ENCODE measurements at places on chromosomes 11 and 22.
A peak's percentile ranks its signal among the peaks of the same experiment; 100 is the strongest.

- no peak overlapping the region for H3K4me3 ChIP-seq
- H3K4me1 ChIP-seq: peaks cover 8% of the 10 kb centered on the region
- no peaks in the 10 kb centered on the region for H3K36me3 ChIP-seq
- no peaks in the 10 kb centered on the region for H3K27me3 ChIP-seq
These were observed 27.8 kb downstream of the GDPD5 start for GRCh38 chr11:75497788-75498409.

GRCh38 chr11:69396948-69397307 lies 84.5 kb upstream of the LINC01488 start:
- H3K4me1 ChIP-seq: peaks cover 5% of the 10 kb centered on the region
- H3K27ac ChIP-seq: no peak overlapping the region
- H3K36me3 ChIP-seq: no peaks in the 10 kb centered on the region
- H3K27me3 ChIP-seq: no peaks in the 10 kb centered on the region
- H3K4me3 ChIP-seq: no peak overlapping the region

- H3K27me3 ChIP-seq: no peaks in the 10 kb centered on the region
- no peaks in the 10 kb centered on the region for H3K36me3 ChIP-seq
- peaks cover 2% of the 10 kb centered on the region for H3K4me1 ChIP-seq
- no peak overlapping the region for H3K27ac ChIP-seq
- DNase-seq: no peak
- H3K4me3 ChIP-seq: no peak overlapping the region
These were observed 109.4 kb downstream of the MORC2 start for GRCh38 chr22:30858976-30859713.

DNA sequence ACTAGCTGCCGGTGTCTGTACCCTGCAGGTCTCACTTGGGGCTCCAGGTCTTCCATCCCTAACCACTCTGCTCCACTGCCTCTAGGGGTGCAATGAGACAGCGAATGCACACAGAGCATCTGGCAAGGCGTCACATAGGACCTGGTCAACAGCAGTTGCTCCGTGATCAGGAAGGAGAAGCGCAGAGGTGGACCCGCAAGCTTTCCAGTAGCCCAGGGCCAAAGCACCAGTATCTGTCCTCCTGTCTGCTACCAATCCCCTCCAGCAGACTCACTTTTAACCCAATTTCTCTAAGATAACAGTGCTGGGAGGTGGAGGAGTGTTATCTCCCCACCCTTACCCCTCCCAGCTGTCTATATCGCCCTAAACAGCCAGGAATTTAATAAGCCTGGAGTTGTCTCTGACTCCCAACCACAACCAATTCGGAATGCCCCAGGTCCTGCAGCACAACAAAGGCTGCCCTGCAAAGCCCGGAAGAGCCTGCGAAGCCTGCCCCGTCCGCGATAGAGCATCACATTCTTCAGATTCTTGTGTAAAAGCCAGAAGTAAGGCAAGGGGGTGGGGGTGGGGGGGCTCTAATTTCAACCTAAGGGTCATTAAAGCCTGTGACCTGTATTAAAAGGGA lies 19.3 kb downstream of the MYH9 start:
- H3K4me1 ChIP-seq: peaks cover 100% of the 10 kb centered on the region
- H3K27ac ChIP-seq: peak overlapping the region; percentile 99
- no peak overlapping the region for H3K4me3 ChIP-seq
- no peak for DNase-seq
- no peaks in the 10 kb centered on the region for H3K27me3 ChIP-seq

DNA sequence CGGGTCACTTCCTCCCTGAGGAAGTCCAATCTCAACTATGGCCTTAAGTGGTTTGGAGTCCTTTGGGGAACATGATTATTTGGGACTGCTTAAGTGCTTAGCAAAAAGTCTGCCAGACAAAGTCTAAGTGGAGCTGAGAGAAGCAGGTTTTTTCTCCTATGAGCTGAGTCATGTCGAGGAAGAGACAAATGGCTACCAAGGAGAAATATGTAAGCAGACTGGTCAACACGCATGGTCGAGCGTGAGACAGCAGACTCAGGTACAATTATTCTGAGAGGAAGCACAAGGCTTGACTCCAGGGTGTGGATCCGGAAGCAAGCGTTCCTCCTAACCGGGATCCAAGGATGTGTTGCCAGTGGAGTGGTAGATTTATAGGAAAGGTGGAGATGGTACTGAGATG lies 30.6 kb downstream of the UBASH3B start:
- H3K27me3 ChIP-seq: no peaks in the 10 kb centered on the region
- no peak for DNase-seq
- no peak overlapping the region for H3K4me3 ChIP-seq
- H3K36me3 ChIP-seq: no peaks in the 10 kb centered on the region

DNA sequence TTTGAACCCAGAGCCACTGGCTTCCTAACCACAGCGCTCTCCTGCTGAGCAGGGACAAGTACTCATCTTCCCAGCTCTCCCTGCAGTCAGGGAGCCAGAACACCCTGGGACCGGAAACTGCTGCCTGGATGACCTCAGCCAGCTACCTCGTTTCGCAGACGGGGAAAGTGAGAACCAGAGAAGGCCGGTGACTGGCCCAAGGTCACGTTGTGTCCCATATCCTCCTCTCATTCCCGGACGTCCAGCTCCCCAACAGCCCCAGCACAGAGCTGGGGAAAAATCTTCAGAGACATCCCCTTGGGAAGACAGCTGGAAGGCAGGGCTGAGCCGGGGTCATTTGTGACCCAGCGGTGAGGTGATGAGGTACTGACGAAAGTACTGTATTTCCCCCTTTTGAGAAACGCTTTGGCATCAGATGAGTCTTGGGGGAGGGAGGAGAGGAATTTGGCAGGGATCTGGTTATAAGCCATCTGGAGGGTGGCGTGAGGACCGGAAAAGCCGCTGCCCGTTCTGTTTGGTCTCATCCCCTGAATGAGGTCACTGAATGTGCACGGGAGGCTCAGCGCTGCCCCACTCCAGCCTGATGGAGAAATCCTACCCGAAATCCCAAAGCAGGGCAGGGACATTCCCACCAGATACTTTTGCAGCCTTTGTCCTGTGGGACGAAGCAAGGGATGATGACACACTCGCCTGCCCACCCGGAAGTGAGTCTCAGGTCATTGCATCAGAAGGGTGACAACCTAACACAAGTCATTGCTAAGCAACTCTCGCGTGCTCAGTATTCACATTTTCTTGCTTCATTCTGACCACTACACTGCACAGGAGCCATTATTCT lies 41.1 kb downstream of the LIF start:
- peaks cover 24% of the 10 kb centered on the region for H3K4me1 ChIP-seq
- H3K4me3 ChIP-seq: no peak overlapping the region
- no peak for DNase-seq
- no peaks in the 10 kb centered on the region for H3K36me3 ChIP-seq
- no peaks in the 10 kb centered on the region for H3K27me3 ChIP-seq

DNA sequence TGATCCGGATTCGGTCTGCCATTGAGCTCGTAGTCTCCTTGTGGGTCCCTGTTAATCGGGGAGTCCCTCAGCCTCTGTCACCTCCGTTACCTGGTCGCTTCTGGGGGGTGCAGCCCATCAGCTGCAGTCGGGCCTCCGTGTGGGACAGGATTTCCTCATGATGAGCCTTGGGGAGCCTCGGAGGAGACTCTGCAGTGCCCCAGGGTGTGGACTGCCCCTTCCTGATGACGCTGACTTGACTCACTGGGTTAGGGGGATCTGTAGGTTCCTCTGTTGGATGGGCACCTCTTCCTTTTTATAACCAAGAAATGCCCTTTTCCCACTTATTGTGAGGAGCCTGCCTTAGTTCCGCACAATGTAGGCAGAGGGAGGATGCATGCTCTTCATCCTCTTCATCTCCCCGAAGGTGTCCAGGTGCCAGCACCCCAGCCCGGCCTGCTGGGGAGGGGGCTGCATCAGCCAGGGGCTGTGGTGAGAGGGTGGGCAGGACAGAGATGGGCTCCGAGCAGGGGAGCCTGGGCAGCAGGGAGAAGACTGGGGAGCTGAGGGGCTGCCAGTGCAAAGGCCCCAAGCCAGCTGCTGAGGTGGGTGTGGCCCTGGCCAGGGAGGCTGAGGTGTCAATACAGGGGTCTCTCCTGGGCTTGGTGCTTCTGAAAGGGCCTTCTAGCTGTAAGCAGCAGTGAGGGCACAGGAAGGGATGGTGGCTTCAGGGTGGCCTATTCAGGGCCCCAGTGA lies 13.5 kb upstream of the TTLL8 start:
- H3K4me3 ChIP-seq: no peak overlapping the region
- no peaks in the 10 kb centered on the region for H3K27me3 ChIP-seq
- no peaks in the 10 kb centered on the region for H3K36me3 ChIP-seq
- H3K27ac ChIP-seq: no peak overlapping the region

DNA sequence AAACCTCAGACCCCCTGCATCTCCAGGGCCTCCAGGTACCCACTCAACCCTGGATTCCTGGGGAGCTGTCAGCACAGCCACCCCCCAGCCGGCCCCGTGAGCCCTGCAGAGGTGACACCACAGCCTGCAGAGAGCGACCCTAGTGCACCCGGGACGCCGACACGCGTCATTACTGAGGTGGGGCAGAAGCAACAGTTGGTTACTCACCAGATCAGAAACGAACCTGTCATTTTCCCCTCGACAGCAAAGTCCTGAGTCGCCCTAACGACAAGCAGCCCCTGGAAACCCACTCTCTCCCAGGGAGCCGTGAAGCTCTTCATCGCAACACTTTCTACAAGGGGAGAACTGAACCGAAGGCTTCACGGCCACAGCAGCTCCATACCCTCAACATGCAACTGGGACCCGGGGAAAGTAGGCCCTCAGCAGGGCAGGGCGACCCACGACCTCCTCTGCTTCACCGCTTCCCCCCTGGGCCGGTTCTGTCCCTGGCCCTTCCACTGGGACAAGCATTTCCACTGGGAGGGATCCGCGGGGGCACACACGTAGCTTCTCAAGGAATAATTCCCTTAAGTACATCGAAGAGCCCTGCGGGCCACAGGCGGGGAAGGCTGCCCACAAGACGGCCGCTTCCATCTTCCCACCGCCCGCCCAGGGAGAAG lies 1.6 kb downstream of the BRD1 start:
- peak overlapping the region; percentile 81 for H3K27ac ChIP-seq
- peak overlapping the region; percentile 55 for H3K4me3 ChIP-seq
- peak; percentile 82 for DNase-seq
- no peaks in the 10 kb centered on the region for H3K27me3 ChIP-seq

DNA sequence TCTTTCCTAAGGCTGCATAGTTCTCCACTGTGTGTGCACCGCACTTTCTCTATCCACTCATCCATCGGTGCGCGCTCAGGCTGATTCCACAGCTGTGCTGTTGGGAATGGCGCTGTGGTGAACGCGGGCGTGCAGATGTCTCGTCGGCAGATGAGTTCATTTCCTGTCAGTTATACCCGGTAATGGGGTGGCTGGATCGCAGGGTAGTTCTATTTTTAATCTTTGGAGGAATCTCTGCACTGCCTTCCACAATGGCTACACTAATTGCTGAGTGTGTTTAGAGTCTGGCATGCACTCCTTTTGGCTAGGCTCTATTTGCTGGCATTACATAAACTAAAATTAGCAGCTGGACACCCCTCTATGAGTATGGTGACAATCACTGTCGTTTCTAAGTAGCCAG lies 27.9 kb upstream of the KRTAP5-7 start:
- H3K27ac ChIP-seq: no peak overlapping the region
- DNase-seq: no peak
- no peaks in the 10 kb centered on the region for H3K27me3 ChIP-seq
- no peak overlapping the region for H3K4me3 ChIP-seq

GRCh38 chr11:118851970-118852369 lies 31.7 kb upstream of the CXCR5 start:
- H3K27me3 ChIP-seq: no peaks in the 10 kb centered on the region
- H3K36me3 ChIP-seq: no peaks in the 10 kb centered on the region
- no peak overlapping the region for H3K27ac ChIP-seq
- H3K4me3 ChIP-seq: no peak overlapping the region
- H3K4me1 ChIP-seq: no peaks in the 10 kb centered on the region

DNA sequence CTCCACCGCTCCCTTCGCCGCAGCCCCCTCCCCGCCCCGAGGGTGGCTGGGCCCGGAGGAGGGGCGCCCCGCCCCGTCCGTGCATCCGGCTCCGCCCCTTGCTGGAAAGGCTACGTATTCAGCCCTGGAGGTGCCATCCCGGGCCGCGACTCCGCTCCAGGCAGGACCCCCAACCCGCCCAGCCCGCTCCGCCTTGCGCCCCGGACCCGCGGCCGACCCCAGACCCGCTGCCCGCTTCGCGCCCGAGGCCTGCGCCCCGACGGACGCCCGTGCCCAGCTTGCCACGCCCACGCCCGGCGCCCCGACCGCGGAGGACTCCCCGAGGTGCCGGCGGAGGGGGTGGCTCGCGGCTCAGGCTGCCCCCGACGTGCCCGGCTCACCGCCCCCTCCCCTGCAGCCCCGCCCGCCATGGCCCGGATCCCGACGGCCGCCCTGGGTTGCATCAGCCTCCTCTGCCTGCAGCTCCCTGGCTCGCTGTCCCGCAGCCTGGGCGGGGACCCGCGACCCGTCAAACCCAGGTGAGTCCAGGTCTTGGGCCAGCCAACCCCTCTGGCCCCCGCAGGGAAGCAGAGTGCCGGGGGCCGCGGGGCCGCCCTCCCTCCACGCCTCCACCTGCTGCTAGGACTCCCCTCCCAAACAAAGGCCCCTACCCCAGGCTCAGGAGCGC lies at the start of gene ADM2:
ADM2 (plus strand) TSS at position 104 of the 667 bp plus-strand sequence; CDS start at position 409, 305 bp downstream.
- H3K27me3 ChIP-seq: peaks cover 22% of the 10 kb centered on the region
- peaks cover 15% of the 10 kb centered on the region for H3K4me1 ChIP-seq
- no peak within 1 kb of the TSS for H3K27ac ChIP-seq

GRCh38 chr11:120196826-120197225 lies 14.0 kb upstream of the OAF start:
- H3K27me3 ChIP-seq: no peaks in the 10 kb centered on the region
- DNase-seq: no peak
- H3K36me3 ChIP-seq: no peaks in the 10 kb centered on the region
- no peak overlapping the region for H3K27ac ChIP-seq

DNA sequence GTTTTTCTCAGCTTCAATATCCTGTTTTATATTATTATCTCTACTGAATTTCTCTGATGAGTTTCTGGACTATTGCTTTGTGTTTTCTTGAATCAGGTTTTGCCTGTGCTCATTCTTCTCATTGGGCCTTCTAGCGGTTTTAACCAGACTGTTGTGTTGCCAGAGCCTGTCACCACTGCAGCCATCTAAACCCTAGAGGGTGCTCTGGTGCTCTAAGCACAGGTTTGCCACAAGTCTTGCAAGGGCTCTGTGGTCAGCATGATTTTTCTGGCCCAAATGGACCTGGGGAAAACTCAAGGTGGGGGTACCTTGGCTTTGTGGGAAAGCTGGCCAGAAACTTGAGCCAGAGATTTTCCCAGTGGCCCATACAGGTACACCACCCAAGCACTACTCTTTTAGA lies 52.4 kb upstream of the TYR start:
- H3K36me3 ChIP-seq: no peaks in the 10 kb centered on the region
- no peak overlapping the region for H3K4me3 ChIP-seq

GRCh38 chr11:17407575-17407974 lies 19.1 kb upstream of the KCNJ11 start:
- no peaks in the 10 kb centered on the region for H3K36me3 ChIP-seq
- H3K4me3 ChIP-seq: no peak overlapping the region
- DNase-seq: no peak
- H3K27ac ChIP-seq: no peak overlapping the region
- no peaks in the 10 kb centered on the region for H3K27me3 ChIP-seq
- H3K4me1 ChIP-seq: peaks cover 18% of the 10 kb centered on the region

GRCh38 chr11:59854871-59855270 lies 9.6 kb upstream of the CBLIF start:
- H3K4me3 ChIP-seq: no peak overlapping the region
- H3K36me3 ChIP-seq: no peaks in the 10 kb centered on the region
- no peak for DNase-seq
- no peaks in the 10 kb centered on the region for H3K27me3 ChIP-seq
- no peaks in the 10 kb centered on the region for H3K4me1 ChIP-seq

GRCh38 chr11:55707029-55707428 lies 45.0 kb downstream of the OR4C6 start:
- no peak overlapping the region for H3K27ac ChIP-seq
- H3K4me1 ChIP-seq: no peaks in the 10 kb centered on the region
- no peaks in the 10 kb centered on the region for H3K36me3 ChIP-seq

Measured in left lung (tissue), 14 donors.